ENCODE measurements at places on chromosomes 1 and 21.

- DNase-seq: no peak
Observed at GRCh38 chr1:17472814-17473213, 33.3 kb upstream of the RCC2 start.

- no peak for DNase-seq
Observed at GRCh38 chr1:213977486-213977842, 10.3 kb upstream of the PROX1 start.

DNA sequence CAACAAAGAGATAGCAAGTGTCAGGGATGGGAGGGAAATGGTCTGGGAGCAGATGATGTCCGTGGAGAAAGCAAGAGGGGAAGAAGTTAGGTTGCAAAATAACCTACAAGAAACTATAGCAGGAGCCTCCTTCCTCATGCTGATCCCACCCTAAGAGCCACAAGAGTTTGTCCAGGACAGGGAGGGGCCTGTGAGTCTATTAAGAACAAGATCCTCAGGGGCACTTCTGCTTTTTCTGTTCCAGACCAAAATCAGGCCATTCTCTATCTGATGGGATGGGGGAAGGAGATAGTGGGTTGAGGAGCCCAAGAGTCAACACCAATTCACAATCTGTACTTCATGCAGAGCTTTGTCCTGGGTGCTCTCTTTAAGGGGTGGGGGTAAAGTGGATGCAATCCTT lies 7.7 kb upstream of the ATP1A4 start:
- DNase-seq: no peak

- peak; percentile 59 for DNase-seq
Observed at GRCh38 chr21:46585191-46585953, 19.5 kb downstream of the S100B start.

GRCh38 chr1:20361401-20361800 lies 70.7 kb downstream of the VWA5B1 start:
- no peak for DNase-seq

GRCh38 chr1:39761557-39762260 lies 9.4 kb downstream of the OXCT2 start:
- DNase-seq: peak; percentile 65

All from NCI-H69 (cell line).